ENCODE measurements at places on chromosomes 13 and 19.
A peak's percentile ranks its signal among the peaks of the same experiment; 100 is the strongest.

DNA sequence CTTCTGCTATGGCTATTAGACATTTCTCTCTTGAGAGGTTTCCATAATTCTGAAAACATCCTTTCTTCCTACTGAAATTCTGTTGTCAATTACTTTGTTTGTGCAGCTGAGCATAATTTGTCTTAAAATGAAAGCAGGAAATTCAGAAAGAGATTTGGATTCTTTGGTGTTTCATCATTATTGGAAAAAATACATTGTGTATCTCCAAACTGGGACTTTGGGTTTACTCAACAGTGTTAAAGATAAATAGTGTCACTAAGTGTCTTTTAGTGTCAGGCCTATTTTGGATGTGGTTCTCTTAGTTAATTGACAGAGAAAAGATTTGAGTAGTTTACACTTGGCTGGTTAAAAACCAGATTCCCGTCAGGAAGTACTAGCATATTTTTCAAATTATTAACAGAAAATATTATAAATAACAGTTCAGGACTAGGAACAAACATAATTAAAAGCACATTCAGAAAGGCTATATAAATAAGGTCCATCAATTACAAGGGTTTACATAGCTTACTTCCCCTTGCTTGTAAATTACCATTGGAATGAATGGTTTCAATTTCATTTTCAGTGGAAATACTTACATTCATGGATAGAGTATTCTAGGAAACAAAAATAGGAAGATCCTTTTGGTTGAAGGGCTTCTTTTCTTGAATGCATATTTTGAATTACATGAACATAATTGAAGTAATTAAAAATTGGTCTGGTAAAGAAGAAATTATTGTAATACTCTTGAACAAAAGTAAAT lies 483.1 kb downstream of the GPC6 start:
- no peak for DNase-seq

GRCh38 chr19:46692918-46693722 lies 23.8 kb downstream of the PRKD2 start:
- DNase-seq: no peak

GRCh38 chr13:27035892-27036235 lies 135.7 kb downstream of the USP12 start:
- DNase-seq: no peak

DNA sequence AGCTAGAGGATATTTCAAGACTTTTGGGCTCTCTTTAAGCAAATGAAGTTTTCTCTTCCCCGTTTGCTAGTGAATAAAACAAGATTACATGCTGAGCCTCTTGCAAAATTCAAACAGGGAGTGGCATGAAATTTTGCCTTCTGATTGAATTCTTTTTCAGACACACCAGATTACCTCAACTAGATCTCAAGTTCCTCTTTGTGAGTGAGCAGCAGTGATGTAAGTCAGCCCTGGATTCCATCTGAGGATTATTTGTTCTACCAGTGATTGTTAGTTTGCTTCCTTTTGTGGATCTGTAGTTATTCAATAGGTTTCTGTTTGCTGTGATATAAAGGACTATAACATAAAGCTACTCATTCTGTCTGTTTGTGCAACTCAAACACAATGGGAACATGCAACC lies 407.7 kb downstream of the LMO7 start:
- no peak for DNase-seq

DNA sequence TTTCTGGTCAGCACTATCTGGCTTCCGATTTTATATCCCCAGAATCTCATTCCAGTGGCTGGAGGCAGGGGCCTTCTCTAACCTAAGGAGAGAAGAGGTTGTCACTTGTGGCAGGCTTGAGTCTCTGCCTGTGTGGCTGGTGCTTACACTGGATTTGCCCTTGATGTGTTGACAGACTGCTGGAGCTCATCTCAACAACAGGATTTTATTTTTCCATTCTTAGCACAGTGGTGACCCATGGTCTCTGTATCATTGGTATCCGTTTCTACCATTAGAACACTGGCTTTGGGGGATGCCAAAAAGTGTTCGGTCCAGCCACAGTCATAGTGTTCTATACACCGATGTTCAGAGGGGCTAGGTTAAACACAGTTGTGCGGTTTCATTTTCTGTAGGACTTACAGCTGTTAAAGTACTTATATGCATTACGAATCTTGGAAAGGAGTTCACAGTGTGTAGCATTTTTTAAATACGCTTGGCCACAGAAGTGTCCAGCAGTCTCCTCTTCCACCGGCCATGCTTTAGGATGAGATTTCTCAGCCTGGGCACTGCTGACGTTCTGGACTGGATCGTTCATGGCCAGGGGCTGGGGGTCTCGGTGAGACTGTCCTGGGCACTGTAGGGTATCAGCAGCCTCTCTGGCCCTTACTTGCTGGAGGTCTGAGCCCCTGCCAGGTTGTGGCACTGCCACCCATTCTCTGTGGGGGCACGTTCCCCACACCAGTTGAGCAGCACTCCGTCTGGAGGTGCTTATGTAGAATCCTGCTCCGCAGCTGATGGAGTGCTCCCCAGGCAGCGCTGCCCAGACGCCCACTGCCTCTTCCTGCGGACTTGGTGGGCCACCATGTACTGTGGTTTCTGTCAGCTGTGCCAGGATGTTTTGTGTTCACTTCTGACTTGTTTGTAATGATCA lies 41.4 kb upstream of the TEX29 start:
- no peak for DNase-seq

DNA sequence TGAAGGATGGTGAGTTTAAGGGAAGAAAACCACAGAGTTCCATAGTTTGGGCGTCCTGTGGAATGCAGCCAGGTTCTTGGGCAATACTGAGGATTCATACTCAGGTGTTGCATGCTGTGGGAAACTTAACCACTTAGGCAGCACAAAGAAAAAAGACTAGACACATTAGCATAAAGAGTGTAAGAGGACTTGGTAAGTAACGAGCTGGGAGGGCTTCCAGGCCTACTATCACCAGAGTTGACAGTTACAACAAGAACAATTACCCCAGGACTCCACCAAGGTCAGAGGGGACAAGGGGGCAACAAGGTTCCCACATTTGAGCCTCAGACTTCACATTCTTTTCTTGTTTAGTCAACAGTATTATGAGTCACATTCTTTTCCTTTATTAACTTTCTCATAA lies 33.2 kb downstream of the KCTD12 start:
- no peak for DNase-seq

DNA sequence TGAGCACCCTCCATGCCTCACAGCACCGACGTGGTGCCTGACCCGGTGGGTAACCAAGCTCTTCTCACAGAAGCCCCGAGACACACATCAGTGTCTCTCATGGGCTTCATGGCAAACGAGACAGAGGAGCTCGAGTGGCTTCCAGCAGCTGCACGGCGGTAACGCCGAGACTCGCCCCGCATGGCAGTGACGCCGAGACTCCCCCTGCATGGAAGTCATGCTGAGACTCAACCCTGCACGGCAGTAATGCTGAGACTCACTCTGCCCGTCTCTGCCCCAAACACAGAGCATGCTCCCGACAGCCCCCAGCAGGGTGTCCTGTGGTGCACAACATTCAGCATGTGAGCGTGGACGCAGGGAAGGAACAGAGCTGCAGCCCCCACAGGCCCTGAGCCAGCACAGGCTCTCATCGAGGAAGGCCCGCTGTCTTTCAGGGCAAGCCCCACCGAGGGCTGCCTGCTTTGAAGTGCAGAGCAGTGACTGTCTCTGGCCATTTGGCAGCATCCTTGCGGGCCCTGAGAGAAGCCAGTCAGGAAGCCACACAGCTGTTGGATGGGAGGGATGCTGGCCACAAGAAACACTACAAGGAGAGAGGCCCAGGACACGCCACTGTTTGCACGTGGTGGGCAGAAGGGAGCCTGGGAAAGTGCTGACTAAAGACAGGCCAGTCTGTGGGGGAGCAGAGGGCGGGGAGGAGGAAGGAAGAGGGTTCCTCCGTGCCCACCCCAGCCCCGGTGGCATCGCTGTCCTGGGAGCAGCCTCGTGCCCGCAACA lies 9.5 kb downstream of the GAS6 start:
- peak; percentile 80 for DNase-seq

- DNase-seq: no peak
Observed at GRCh38 chr19:6062961-6063575, 47.2 kb downstream of the RFX2 start.

GRCh38 chr13:30125422-30126073 lies 181.8 kb downstream of the KATNAL1 start:
- DNase-seq: no peak

- DNase-seq: no peak
Observed at GRCh38 chr19:16872728-16873127, 16.1 kb upstream of the F2RL3 start.

- no peak for DNase-seq
Observed at GRCh38 chr19:33216198-33216830, 9.3 kb downstream of the SLC7A10 start.

DNA sequence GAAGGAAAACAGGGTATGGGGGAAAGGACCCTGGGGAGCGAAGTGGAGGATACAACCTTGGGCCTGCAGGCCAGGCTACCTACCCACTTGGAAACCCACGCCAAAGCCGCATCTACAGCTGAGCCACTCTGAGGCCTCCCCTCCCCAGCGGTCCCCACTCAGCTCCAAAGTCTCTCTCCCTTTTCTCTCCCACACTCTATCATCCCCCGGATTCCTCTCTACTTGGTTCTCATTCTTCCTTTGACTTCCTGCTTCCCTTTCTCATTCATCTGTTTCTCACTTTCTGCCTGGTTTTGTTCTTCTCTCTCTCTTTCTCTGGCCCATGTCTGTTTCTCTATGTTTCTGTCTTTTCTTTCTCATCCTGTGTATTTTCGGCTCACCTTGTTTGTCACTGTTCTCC lies 2.7 kb downstream of the KLK3 start:
- no peak for DNase-seq

GRCh38 chr19:28044477-28044876 lies 1168.5 kb downstream of the UQCRFS1 start:
- no peak for DNase-seq

- DNase-seq: no peak
Observed at GRCh38 chr19:18672044-18672451, 11.4 kb upstream of the CRTC1 start.

GRCh38 chr13:47148543-47148942 lies 251.7 kb upstream of the HTR2A start:
- DNase-seq: no peak

DNA sequence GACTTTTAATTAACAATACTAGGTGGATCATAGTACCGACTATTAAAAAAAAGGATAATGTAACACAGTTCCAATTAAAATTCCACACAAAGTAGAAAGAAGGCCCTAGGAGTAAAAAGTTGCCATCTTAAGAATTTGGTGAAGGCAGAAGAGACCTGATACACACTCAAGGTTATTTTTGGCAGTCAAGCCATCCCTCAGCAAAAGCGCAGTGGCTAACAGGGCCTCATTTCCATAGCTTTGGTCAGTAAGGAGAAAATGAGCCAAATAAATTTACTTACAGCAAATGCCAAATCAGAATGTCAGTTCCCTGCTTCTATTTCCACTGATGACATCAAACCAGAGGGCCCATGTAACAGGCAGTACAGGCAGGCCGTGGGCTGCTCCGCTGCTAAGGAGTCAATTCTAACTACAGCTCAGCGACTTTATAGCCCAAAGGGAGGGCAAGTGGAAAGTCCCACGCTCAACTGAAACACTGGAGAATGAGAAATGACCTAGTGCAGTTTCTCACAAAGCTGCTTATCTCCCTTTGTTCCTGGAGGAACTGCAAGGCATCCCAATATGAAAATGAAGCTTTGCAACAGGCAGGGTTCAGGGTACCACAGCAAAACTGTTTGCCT lies 6.3 kb downstream of the ARGLU1 start:
- DNase-seq: no peak

DNA sequence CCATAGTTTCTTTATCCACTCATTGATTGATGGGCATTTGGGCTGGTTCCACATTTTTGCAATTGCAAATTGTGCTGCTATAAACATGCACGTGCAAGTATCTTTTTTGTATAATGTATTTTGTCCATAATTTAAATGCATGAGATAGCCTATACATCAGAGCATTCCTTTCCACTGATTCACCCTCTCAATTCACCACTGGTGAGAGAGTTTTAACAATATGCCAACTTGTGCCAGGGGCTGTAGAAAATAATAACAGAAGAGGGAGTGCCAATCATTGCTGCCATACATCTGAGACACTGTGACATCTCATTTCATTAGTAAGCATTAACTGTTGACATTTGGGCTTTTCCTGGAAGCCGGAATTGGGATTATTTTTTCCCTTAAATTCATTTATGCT lies 125.1 kb downstream of the RAP2A start:
- no peak for DNase-seq

DNA sequence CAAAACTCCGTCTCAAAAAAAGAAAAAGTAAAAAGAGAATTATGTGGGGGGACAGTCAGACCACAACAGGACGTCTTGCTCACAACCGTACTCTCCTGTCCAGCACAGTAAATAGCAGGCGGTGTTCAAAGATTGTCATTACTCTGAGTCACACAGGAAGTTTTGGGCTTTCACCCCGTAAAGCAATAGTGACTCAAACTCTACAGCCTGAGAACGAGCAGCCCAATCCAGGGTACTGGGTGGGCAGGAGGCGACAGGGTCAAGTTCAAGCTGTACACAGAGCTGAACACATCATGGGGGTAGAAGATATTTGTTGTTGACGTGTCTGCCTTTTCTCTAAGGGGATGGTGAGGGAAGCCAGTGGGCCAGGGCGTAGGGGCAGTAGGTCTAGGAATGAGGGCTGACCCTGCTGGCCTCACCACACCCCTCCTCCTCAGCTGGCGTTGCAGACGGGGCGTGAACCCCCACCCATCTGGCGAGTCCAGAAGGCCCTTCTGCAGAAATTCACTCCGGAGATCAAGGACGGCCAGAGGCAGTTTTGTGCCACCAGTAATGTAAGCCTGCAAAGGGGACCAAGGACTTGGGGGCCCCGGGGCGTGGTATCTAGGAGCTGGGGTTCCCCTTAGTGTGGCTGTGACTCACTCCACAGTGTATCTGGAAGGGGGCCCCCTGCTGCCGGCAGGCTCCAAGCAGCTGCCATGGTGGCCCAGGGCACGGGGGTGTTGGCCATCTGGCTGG lies 23.3 kb downstream of the PRR12 start:
- DNase-seq: no peak

GRCh38 chr19:10549733-10550132 lies 6.0 kb downstream of the ATG4D start:
- no peak for DNase-seq

DNA sequence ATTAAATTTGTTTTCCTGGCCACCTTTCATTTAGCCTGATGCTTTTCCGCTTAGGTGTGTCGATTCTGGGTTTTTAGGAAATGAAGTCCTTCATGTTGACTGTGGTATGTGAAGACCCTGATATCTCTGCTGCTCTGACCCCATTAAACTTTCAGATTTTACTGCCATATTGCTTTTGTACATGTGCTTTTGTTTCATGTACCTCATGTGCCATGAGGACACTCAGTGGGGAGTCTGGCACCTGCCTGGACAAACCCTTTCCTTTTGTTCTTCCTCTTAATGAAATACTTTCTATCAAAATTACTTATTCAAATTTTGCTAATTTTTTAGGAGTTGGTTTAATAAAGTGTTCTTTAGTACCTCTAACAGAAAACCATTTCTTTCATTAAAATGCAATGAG lies 774.8 kb downstream of the GPC5 start:
- no peak for DNase-seq

- no peak for DNase-seq
Observed at GRCh38 chr19:40392894-40393517, 3.0 kb upstream of the HIPK4 start.

GRCh38 chr19:10289836-10290356 lies at the start of gene ICAM5:
ICAM5 (plus strand) TSS chr19:10289952; CDS start chr19:10290044, 92 bp downstream.
- no peak for DNase-seq
